KG1 (cell line): ENCODE measurements at places on chromosomes 7 and 10.

DNA sequence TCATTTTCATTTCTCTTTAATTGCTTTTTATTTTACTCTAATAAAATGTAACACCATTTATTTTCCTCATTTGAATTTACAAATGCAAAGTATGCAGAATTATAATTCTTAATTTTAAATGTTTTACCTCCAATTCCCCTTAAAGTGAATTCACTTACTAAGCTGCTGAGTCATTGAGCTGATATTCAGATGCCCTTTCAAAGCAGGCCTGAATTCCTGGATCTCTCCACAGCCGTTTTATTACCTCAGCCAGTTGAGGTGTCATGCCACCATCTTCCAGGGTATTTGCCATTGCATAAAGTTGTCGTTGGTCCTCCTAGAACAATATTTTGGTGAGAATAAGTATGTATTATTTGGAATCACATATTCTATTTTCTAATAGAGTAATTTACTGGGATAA lies 33.2 kb downstream of the GNAT3 start:
- no peak for DNase-seq

DNA sequence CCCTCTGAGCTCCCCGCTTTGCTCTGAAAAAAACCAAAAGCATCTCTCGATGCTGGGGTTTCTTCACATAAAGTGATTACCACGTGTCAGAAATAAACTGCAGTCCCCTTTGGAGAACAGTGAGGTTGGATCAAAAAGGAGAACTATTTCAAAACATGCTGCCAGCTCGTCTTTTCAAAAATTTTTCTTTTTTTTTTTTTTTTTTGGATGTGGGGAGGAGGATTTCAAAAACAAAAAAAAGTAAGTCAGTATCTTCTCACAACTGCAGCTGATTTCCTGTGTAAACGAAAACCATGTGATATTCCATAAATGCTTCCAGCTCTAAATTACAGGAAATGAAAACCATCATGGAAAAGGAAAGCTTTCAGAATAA lies 155.0 kb upstream of the LYZL2 start:
- no peak for DNase-seq

DNA sequence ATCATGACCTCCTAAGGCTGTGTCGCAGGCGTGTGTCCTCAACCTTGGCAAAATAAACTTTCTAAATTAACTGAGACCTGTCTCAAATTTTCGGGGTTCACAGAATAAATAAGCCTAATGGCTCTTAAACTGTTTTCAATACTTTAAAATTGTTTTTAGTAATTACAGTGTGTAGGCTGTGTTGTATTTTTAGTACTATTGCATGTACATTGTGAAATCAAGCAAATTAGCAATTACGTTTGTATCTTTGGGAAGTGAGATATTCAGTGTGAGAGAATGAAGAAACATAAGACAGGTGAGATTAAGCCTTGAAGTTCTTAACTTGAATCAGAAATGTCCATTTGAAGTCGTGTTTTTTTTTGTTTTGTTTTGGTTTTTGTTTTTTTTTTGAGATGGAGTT lies 4.8 kb upstream of the AKR1B10 start:
- DNase-seq, result no peak

DNA sequence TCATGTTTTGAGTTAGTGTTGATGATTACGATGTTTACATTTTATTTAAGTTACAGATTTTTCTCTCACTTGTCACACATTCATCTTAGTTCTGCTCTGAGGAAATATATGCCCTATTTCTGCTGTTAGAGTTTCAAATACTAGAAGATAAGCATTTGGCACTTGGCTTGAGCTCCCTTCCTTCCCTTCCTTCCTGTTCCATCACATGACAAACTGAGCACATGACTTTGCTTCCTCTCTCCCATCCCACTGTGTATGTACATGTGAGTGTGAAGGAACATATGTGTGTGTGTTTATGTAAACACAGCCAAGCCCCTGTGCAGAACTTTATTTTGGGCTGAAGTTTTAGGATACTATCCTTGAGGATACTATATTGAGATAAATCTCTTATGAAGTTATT lies 795.9 kb upstream of the IGFBP3 start:
- DNase-seq, result no peak

DNA sequence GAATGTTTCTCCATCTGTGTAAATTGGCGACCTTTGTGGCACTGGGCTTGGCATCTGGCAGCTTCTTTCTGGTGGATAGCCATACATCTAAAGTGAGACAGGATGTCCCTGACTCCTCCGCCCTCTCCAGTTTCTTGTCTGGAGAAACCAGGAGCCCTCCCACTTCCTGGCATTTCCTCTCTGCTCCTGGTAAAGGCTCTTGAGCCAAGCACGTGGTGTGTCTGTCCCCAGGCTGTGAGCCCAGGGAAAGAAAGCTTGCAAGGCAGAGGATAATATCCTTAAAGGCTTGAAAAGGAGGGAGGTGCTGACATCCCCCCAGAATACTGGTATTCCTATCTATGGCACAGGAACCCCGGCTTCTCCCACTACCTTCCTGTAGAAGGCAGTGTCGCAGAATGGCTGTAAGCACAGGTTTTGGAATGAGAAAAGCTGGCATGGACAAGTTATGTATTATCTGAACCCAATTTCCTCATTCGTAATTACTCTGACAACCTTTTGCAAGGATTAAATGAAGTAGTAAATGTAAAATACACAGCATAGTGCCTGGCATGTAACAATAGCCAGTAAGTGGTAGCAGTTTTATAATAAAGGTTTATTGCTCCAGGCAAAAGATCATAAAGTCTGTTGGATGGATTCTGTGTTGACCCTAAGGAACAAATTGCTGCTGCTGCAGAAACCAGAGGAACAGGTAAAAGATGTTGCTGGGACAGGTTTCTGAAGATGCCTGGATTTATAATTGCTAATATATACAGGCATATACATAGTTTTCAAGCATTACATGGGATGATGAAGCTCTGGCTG lies 11.8 kb upstream of the ACSL5 start:
- no peak for DNase-seq

DNA sequence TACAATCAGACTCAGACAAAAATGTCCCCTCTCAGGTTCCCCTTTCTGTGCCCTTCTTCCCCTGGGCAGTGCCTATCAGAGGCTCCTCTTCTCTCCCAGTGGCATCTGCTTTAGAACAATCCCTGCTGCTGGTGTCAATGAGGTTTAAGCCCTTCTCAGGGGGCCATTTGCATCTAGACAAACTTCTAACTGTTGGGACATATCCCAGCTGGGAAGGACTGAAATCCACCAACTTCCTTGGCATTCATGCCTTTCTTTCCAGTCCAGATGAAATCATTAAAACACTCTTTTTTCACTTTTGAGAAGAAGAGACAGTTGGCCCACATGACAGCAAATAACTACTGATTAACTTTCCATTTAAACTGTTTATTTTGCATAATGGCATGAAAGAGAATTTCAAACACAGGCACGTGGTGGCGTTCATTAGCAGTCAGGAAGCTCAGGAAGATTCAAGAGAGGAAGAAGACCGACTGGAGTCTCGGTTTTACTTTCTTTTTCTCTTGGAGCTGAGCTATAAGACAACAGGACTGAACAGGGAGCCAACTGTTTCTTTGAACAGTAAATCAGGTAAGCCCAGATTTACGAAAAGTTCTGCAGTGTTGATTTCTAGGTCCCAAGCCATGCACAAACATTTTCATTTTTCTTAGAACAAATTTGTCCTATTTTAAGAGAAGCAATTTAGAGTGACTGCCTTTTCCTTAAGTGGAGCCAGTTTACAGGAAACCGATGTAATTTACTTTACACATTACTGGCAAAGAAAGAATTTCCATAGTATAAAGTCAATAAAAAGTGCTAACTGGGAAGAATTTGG lies at the start of gene GIMAP2:
Gene GIMAP2 (plus strand): TSS at position 488 of the 811 bp plus-strand sequence. CDS start 1,354 bp downstream, outside the sequence.
- DNase-seq, result no peak

DNA sequence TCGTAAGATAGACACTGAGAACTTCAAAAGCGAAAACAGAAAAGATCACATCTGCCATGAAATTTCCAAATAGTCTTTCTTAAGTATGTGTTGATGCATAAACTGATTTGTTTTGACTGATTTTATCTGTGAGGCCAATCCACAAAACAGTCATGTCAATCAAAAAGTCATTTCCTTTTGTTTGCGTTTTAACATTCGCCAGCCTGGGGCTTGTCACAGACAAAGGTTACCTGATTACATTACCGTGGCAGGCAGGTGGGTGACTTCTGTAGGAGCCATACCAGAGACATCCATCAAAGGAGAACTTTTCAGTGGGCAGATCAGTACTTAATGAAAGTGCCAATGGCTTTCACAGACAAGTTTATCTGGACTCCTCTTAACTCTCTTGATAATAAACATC lies 45.5 kb upstream of the BET1 start:
- no peak for DNase-seq
